ENCODE measurements at places on chromosomes 3 and 15.

GRCh38 chr3:188468196-188468595 lies 314.2 kb downstream of the LPP start:
- DNase-seq = no peak

DNA sequence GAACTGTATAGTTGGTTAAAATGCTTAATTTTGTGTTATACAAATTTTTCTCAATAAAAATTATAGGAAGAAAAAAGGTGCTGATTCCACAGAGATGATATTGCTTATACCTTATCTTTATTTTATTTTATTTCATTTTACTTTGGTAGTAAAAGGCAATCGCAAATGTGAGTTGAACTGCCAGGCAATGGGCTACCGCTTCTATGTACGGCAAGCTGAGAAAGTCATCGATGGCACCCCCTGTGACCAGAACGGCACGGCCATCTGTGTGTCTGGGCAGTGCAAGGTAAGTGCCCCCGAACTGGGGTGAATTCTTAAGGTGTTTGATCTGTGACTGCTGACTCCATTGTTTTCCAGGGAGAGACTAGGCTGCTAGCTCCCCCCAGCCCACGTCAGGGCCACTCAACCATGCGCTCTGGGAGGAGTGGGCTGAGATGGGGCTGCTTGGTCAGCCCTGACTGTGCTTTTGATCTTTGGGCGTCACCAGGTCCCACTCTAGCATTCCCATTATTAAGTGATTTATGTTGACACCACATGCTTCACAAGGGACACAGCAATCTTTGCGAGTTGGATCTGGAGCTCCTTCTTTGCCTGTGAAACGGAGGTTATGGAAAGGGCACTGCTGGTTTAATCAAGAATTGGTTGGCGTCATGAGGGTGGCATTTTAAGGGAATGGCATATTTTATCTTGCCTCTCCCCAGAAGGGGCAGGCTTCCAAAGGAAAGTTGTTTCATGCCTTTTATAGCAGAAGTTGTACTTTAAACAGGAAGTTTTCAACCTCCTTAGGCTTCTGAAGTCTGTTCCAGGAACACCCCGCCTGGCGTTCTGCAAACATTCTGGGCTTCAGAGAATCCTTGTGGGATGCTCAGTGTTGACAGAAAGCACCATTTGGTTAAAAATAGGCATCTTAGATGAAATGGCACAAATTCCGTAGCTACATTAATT lies 296.5 kb downstream of the THSD4 start:
- no peak for DNase-seq

- DNase-seq = no peak
Measured at GRCh38 chr15:84387086-84387485, 151.5 kb downstream of the GOLGA6L4 start.

- no peak for DNase-seq
Measured at GRCh38 chr3:62164196-62164595, 209.2 kb downstream of the FEZF2 start.

- no peak for DNase-seq
Measured at GRCh38 chr3:119834754-119835370, 53.0 kb downstream of the NR1I2 start.

GRCh38 chr15:29740692-29741311 lies 81.5 kb downstream of the TJP1 start:
- DNase-seq = no peak

- no peak for DNase-seq
Measured at GRCh38 chr3:186775999-186776398, 7.4 kb upstream of the EIF4A2 start.

DNA sequence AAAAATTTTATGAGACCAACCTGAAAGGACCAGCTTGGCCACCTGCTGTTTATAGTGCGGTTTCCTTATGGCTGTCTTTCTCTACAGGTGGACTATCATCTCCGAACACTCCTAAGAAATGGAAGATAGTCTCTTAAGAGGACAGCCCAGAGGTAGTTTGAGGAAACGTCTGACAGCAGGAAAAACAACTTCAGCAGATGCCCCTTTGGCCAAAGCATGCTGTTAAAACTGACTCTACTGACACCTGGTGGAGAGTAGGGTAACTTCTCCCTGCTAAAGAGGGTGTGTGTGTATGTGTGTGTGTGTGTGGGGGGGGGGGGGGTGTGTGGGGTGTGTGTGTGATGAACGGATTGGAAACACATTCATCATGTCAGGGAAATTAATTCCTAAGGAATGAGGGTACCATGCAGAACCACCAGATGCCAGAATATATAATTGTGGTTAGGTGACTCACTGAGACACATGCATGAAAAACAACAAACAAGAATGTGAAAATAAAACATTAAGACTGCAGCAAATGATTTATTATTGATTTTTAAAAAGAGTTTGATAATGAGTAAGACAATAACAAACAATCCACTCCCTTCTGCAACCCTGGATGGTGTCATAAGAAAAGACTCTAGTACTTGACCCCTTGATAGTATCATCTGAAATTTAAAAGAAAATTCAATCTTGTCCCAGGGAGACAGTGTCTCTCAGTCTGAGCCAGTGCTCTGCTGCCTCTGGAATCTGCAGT lies 256.5 kb downstream of the THRB start:
- DNase-seq = peak; percentile 24

GRCh38 chr3:47149339-47149933 lies 14.5 kb downstream of the SETD2 start:
- no peak for DNase-seq

DNA sequence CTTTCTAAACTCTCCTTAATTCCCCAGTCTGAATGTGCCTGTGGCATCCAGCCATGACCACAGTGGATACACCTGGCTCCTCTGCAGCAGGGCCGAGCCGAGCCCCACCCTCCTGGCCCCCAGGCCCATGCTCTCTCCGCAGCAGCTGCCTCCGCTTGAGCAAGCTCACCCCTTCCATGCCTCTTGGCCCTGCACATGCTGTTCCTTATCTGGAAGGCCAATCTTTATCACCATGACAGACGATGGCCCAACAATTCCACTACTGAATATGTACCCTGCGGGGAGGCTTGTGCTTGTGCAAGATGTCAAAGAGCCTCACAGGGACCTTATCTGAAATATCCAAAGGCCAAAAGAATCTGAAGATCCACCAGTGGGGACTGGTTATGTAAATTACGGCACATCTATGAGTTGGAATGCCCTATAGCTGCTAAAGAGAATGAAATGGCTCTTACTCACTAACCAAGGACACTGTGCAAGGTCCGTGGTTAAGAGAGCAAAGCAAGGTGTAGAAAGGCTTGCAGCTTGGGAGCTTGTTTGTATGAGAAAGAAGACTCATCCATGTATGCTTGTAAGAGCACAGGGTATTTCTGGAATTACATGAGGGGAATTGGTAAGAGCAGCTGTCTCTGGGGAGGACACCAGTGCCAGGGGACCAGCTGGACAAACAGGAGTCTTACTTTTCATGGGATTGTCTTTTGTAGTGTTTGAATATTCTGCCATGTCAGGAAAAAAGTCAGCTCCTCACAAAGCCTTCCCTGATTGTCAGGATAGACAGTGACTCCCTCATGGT lies 55.2 kb downstream of the WNT7A start:
- no peak for DNase-seq

DNA sequence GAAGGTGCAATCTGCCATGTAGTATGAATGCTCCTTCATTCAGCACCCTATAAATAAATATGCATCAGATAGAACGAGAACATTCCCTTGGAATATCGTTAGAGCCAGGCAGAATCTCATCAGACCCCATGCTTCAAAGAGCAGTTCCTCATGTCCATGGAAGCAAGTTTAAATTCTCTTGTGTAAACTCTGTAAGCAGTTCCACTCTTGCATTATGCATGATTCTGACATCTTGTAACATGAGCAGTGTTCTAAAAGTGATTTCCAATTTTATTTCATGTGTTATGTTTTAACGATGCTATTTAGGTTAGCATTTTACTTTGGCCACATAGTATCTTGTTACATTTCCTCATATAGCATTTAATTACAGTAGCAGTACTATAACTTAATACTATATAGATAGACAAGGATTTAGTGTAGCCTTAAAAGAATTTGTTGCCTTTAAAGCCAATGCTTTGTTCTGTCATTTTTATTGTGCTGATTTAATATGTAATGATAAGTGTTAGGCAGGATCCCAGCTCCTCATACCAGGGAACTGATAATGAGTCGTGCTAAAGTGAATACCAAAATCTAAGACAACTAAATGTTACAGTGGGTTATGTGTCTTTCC lies 161.2 kb upstream of the NECTIN3 start:
- DNase-seq = no peak

DNA sequence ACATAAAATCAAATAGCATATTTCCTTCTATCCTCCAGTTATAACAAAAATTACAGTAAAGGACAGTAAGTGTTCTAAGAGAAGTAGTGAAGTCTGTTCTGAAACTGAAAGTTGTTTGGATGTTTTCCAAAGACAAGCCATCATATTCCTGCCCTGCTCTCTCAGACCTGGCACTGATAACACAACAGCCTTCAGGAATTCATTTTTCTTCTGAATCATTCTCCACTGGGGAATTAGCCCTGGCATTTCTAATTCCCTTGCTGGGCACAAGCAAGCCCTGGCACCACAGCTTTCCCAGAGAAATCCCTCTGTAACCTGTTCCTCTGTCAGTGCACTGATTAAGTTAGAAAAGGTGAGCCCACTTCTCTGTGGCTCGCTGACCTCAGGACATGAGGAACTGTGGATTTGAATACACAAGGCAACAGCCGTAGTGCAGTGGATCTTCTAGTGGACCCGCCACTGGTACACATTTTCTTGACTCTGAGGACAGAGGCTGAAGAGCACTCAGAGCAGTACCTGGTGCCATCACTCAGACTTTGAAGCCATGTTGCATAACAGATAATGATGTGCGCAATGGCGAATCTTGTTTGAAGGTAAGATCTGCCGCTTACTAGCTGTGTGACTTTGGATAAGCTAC lies 61.6 kb downstream of the WWTR1 start:
- DNase-seq = no peak

DNA sequence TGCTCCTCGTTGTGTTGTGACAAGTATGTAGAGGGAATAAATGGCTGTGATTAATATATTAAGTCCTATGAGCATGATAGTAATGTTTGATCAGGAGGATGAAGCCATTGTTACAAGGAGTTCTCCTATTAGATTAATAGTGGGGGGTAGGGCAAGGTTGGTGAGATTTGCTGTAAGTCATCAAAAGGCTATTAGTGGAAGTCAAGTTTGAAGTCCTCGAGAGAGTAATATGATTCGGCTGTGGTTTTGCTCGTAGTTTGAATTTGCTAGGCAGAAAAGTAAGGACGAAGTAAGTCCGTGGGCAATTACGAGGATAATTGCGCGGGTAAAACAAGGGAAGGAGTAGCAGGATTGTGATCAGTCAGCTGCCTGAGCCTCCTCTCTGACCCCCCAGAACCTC lies 26.0 kb upstream of the BUB1B start:
- DNase-seq = no peak

GRCh38 chr15:34043813-34044212 lies 4.8 kb upstream of the AVEN start:
- no peak for DNase-seq

DNA sequence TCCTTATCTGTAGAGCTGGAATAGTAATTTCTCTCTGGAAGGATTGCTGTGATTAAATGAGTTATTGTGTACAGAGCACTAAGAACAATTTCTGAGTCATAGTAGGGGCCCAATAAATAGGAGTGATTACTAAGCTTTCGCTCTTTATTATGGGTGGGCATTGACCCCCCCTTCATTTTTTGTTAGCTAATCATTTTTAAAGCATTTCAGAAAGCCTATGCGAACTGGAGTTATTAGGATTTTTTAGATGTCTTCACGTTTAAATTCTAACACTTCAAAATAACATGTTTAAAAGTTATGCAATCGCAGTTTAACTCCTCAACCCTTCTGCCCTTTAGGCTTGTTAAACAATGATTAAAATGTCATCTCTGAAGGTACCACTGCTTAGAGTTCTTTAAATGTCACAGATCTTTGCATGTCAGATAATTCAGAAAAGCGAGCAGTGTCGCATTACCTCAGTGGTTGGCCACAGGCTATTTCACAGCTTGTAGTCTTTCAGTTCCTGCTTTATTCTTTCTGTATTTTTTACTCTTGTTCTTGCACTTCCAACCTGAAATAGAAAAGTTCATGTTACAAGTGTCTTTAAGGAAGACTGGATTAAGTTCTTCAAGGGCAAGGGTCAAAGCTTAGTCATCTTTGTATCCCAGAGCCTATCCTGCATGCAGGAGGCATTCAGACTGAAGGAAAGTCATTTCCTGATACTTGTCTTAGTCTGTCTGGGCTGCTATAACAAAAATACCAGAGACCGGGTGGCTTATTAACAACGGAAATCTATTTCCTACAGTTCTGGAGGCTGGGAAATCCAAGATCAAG lies 102.9 kb downstream of the FNDC3B start:
- DNase-seq = peak; percentile 52

- DNase-seq = no peak
Measured at GRCh38 chr3:169260296-169260695, 403.2 kb downstream of the MECOM start.

- DNase-seq = no peak
Measured at GRCh38 chr3:134659391-134660045, 8.7 kb upstream of the KY start.

- DNase-seq = peak; percentile 55
Measured at GRCh38 chr3:122572940-122573412, 4.5 kb upstream of the PARP15 start.

DNA sequence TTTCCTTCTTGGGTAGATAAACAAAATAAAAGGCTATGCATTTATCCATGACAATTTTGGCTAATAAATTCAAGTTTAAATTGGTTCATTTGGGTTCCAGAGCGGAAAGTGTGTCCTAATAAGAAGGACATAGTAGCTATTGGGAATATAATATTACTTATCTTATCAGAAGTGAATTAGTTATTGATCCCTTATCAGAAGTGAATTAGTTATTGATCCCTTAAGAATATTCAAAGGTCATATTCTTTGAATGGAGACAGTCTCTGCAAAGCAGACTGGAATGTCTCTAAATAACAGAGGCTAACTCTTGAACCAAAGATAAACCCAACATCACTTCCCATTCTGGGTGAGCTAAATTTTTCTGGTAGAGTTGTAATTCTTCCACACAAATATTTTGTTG lies 290.7 kb upstream of the BCHE start:
- no peak for DNase-seq

DNA sequence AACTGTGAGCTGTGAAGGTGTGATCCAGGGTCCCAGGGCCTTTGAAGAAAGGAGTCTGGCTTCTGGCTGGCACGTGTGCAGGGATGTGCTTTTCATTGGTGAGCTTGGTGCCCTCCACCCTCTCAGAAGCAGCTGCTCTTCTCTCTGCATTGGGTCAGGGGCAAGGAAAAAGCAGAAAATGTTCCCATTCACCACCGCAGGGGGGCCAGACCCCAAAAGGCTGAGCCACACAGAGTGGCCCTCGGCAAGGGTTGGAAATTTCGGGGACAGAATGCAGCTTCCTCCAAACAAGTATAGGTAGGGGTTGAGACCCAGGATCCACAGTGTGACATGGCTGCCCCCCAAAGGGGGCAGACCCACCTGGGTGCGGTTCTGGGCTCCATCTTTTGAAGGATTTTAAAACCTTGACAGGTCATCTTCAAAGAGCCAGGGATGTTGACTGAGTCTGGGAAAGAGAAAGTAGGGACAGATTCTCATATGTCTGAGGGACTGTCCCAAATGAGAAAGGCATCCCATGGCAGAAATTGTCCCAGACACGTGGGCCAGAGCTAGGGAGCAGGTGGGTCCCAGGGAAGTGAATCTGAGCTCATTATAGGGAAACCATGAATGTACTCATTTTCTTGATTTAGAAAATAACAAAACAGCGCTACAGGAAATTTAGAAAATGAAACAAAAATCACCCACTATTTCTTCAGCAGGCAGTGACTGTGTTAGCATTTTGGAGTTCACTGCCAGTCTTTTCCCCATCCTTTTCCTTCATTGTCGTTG lies 2.7 kb downstream of the CSK start:
- no peak for DNase-seq

GRCh38 chr15:69548395-69549180 lies 96.0 kb downstream of the RPLP1 start:
- DNase-seq = no peak

- no peak for DNase-seq
Measured at GRCh38 chr3:160806686-160807085, 50.7 kb downstream of the PPM1L start.
